Dermis microvascular lymphatic vessel endothelial cell (primary cell): ENCODE measurements at places on chromosomes 11 and 22.
A peak's percentile ranks its signal among the peaks of the same experiment; 100 is the strongest.

- DNase-seq = no peak
These were observed 578.5 kb downstream of the TBC1D22A start for GRCh38 chr22:47340851-47341436.

DNA sequence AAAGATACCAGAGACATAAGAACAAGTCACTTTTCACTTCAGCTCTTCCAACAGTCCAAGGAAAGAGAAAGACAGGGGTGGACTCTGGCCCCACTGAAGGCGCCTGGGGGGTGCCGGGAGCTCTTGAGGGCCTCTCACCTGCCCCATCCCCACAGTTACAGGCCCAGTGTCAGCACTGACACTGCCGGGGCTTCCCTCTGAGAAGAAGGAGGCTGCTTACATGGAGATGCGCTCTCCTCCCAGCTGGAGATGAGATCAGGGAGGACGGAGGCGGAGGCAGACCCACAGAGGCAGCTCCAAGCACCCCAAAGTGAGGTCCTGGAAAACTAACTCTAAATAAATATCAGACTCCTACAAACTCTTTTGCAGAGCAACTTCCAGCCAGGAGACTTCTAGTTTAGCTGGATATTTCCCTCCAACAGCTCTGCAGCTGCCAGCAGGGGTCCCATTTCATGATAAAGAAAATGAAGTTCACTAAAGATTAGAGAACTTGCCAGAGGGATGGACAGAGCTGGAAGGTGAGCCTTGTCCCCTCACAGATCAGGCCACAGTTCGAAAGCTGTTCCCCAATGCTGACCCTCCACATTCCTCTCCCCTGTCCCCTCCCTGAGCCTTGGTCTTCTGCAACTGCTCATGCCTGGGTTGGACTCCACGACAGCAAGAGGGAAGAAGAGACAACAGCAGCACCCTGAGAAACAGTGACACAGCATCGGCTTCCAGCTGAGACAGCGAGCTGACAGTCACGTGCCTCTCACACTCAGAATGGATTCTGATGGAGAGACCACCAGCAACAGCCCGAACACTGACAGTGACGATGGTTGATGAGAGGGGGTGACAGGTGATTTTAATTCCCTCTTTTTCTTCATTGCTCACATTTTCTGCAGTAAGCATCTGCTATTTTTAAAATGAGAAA lies 5.8 kb downstream of the CARS1 start:
- DNase-seq = no peak

DNA sequence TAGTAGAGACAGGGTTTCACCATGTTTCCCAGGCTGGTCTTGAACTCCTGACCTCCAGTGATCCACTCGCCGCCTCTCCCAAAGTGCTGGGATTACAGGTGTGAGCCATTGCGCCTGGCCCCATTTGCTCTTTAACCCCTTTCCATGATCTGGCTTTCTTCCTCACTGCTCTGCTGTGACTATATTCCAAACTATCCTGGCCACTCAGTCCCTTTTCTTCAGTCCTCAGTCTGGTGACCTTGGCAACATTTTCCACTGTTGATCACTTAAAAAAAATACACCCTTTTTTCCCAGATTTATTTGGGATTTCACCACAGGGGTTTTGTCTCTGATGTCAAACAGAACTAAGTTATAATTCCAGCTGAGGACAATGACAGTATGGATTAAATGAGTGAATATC lies 24.5 kb downstream of the MMP20 start:
- no peak for DNase-seq

DNA sequence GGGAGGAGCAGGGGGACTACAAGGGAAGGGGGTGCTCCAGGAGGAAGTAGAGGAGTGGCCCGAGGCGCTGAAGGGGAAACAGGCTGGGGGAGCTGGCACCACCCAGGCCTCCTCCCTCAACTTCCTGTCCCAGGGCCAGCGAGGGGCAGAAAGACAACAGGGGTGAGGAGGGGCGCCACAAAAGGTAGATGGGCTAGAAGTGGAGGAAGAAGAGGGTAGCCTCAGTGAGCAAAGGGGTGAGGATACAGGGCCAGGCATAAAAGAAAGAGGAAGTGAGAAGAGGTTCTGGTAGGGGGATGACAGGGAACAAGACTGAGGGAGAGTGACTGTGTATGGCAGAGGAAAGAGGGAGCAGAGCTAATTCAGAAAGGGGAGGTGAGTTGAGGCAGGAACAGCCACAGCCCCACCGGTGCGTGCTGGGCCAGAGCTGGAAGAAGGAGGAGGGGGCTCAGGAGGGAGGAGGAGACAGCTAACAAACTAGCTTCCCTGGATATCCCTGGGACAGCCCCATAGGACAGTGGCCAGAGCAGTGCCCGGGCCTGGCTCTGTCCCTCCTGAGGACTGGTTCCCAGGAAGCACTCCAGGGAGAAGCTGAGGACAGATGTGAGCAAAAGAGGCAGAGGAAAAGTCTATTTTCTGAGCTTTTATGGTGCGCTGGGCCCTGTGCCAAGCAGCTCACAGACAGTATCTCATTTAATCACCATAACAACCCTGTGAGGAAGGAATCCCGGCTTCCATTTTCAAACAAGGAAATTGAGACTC lies 8.5 kb downstream of the DCHS1 start:
- peak; percentile 69 for DNase-seq

DNA sequence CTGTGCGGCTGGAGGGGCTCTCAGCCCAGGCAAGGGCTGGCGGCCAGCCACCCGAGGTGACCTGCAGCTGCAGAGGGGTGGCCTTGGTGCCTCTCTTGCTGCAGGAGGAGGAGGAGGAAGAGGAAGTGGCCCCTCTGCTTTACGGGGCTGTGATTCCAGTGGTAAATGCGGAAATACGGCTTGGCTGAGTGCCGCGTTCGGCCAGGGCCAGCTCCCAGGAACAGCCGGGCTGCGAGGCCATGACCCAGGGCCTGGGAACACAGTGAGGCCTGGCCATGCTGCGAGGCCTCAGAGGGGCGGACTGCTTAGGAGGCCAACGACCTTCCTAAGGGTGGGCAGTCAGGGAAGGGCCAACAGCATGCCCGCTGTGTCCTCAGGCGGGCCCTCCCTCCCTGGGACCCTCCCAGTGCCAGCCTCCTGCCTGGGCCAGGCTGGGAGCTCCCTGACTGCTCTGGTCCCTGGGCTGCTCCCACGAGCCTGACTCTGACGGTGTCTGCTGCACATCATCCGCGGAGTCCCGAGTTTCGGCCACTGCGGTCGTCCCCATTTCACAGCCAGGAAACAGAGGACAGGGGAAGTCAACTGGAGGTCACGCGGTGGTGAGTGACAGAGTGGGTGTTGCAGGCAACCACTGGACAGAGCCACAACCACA lies 20.8 kb upstream of the PPARA start:
- DNase-seq = no peak

DNA sequence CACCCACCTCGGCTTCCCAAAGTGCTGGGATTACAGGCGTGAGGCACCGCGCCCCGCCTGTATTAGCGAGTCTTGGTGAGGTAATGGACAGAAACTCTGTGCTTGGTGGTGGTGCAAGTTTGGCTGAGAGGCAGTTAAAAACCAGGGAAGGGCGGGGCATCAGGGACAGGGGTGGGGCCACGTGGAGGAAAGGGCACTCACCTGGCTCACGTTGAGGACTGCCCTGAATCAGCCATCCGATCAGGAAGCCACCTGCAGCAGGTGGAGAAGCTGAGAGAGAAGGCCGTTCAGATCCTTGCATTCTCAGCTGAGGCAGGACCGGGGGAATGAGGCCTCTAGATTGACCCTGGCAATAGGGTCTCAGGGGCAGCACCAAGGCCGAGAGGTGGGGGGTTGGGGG lies 12.1 kb upstream of the CHRM1 start:
- no peak for DNase-seq

DNA sequence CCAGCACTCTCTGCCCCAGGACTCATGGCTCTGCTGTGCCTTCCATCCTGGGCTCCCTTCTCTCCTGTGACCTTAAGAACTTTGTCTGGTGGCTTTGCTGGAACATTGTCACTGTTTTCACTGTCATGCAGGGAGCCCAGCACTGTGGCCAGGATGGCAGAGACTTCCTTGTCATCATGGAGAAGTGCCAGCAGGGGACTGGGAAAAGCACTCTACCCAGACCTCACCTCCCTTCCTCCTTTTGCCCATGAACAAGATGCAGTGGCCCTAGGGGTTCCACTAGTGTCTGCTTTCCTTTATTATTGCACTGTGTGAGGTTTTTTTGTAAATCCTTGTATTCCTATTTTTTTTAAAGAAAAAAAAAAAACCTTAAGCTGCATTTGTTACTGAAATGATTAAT lies 2.9 kb upstream of the TTC36 start:
- no peak for DNase-seq

DNA sequence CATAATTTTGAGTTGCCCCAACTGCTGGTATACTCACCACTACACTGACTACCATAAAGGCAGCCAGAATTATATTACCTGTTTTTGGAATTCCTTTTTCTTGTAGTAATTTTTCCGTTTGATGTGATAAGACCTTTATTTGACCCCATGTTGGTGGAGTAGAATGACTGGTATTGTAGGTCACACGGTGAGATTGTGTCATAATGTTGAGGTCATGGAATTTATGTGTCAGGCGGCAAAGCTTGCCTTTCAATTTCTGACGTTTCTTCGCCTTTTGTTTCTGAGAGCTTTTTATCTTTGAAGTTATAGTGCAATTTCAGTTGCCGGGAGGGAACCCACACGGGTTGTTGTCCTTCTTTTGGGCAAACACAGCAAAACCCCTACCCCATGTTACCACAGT lies 13.0 kb downstream of the OR52K1 start:
- no peak for DNase-seq

- DNase-seq = no peak
These were observed 16.3 kb upstream of the TMEM41B start for GRCh38 chr11:9330387-9331384.

DNA sequence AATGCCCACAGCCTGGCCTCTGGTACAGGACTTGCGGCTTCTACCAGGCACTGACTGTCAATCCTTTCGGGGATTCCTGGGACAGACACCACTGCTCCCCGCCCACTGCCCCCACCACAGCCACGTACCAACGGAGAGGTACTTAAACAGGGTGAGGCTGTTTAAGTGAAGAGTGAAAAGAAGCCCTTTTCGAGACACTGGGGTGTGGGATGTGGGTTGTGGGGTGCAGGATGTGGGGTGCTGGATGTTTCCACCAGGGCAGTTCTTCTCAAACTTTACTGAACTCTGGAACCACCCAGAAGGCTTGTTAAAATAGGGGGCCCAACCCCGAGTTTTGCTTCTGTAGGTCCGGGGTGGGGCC lies 34.2 kb upstream of the PRR5 start:
- DNase-seq = no peak

- no peak for DNase-seq
These were observed 88.0 kb upstream of the KCNQ1OT1 start for GRCh38 chr11:2787816-2788167.

DNA sequence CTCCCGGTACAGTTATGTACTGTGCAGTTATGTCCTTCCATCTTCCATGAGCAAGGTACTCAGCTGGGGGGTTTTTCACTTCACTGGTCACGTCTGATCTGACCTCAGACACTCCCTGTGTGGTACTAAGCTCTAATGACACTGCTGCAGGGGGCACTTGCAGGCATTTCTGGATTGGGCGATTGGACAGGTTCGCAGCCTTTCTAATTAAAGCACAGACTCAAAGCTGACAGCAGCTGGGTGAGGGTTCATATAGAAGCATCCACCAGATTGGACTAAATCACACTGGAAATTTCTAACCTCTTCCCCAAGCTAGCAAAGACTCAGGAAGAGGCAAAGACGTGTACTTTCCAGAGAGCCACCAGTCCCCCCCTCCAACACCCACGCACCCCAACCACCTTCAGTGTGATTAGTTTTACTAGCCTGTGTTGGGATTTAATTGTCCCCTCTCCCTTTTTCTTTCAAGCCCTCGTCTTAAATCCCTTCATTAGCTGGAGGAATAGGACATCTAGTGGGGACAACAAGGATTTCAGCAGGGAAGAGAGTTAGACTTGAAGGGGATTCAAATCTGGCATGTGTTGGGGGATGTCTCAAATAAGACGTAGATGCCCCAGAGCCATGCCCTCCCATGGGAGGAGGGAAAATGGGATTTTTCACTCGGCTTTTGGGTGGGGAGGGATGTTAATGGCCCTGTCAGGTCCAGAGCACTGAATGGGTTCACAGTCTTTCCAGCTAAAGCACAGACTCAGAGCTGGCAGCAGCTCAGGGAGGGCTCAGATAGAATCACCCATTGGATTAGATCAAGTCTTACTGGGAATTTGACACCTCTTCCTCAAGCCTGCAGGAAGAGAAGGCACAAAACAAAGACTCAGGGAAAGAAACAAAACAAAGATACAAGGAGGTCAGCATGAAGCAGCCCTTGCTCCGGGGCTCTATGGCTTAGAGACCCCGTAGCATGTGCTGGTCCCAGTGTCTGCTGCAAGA lies 10.9 kb downstream of the INS start:
- DNase-seq = peak; percentile 37

- DNase-seq = no peak
These were observed 13.5 kb downstream of the MOB2 start for GRCh38 chr11:1473011-1473628.

GRCh38 chr11:126362879-126363655 lies 7.6 kb downstream of the ST3GAL4 start:
- no peak for DNase-seq

DNA sequence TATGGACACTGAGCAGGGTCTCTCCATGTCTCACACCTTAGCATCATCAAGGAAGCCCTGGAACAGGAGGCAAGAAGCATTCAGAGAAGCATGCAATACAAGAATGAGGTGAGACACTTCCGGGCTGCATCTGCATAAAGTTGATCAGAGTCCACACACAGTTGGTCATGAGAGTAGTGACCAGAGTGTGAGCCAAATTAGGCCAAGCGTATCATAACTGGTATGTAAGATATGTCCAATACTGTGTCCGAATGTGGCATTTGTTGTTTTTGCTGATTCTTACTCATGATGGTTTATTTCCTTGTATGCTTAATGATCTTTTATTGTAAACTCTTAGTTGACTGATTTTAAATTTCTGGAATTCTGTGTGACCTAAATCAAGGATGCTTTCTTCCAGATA lies 315.7 kb downstream of the INSC start:
- no peak for DNase-seq

DNA sequence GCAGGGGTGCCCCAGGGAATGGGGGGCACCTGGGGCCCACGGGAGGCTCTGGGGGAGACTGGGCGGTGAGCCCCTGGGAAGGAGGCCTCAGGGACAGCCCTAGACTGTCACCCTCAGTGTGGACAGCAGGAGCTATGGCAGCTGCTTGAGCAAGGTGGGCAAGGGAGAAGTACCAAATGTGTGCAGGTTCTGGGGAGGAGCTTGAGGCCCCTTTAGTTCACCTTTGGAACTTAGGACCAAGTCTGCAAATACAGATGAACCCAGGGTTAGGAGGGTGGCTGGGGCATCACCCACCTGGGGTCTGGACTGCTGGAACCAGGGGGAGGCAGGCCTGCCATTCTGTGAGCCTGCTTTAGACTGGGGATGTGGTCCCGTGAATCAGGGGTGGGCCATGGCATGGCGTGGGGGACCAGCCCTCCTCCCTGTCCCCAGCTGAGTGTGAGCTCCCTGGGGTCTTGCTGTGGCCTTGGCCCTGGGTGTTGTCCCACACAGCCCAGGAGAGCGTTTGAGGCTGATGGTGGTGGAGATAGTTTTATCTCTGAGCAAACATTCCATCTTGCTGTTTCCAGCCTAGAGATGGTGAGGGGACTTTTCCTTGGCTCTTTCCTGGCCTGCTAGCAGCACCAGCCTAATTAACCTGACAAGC lies 122.3 kb downstream of the KCNQ1 start:
- no peak for DNase-seq
